ENCODE measurements at places on chromosomes 2 and 18. TPM values are rescaled to one million over a fixed set of nuclear protein-coding genes. Genes with fewer than 3 reads are reported as not detected.

Gene MAPK4
- total RNA-seq, result 0.89 TPM

Gene PROKR1
- total RNA-seq, result not detected

Gene TSPYL6
- total RNA-seq, result not detected

- H3K27me3 ChIP-seq, result no peaks in the 10 kb centered on the region
- DNase-seq, result no peak
- no peak overlapping the region for H3K27ac ChIP-seq
- H3K36me3 ChIP-seq, result no peaks in the 10 kb centered on the region
- H3K4me3 ChIP-seq, result no peak overlapping the region
- no peaks in the 10 kb centered on the region for H3K4me1 ChIP-seq
These were observed 143.5 kb downstream of the TCF4 start for GRCh38 chr18:55444536-55444935.

GRCh38 chr2:5913711-5914395 lies 221.7 kb downstream of the SOX11 start:
- H3K27me3 ChIP-seq, result no peaks in the 10 kb centered on the region
- no peak overlapping the region for H3K4me3 ChIP-seq
- no peaks in the 10 kb centered on the region for H3K4me1 ChIP-seq

DNA sequence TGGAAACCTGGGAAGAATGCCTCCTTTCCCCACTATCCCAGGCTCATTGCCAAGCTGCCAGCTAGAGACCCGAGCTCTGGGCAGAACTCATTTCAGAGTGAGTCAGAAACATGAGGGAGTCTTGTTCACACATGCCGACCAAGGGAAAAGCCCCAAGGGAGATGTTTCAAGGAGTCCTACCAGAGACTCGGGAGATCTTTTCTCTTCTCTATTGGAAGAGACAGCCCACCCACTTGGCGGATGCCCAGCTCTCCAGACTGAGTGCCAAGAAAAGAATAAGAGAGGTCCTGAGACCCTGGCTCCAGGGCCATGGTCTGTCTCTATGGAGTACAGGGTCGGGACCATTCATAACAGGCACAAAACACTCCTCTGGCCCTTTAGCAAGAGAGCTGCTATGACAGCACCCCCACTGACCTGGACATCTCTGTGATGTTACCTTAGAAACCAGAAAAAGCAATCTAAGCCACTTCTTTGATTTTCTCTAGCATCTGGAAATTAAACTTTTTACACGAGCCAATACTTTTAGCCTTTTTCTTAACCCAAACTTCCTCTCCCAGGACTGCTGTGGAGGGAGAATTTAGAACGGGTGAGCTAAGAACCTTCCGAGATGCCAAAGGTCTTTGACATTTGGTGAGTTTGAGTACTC lies 18.5 kb upstream of the IGFBP5 start:
- H3K4me1 ChIP-seq, result no peaks in the 10 kb centered on the region
- H3K27ac ChIP-seq, result no peak overlapping the region
- no peak for DNase-seq
- H3K36me3 ChIP-seq, result no peaks in the 10 kb centered on the region

- H3K36me3 ChIP-seq, result no peaks in the 10 kb centered on the region
- no peak for DNase-seq
- H3K27me3 ChIP-seq, result no peaks in the 10 kb centered on the region
- no peak overlapping the region for H3K4me3 ChIP-seq
These were observed 7.2 kb upstream of the PSMD1 start for GRCh38 chr2:231049286-231050017.

DNA sequence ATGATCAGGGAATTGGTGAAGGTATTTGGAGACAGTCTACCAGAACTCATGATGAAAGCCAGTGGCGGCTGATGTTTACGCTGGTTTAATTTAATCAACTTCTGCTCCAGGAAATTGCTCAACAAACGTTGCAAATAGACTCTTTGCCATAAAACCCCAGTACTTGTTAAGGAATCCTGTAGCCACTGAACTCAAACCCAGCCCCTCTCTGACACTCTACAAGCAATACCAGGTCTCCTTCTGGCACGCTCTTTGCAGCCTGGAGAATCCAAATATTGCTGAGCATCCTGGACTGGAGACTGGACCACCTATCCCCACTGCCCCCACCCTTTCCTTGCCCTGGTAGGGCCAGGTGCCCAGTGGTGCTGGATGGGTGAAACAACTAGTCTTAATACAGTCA lies 308.2 kb downstream of the FBXO15 start:
- H3K4me1 ChIP-seq, result no peaks in the 10 kb centered on the region
- no peaks in the 10 kb centered on the region for H3K36me3 ChIP-seq
- H3K4me3 ChIP-seq, result no peak overlapping the region
- no peaks in the 10 kb centered on the region for H3K27me3 ChIP-seq

DNA sequence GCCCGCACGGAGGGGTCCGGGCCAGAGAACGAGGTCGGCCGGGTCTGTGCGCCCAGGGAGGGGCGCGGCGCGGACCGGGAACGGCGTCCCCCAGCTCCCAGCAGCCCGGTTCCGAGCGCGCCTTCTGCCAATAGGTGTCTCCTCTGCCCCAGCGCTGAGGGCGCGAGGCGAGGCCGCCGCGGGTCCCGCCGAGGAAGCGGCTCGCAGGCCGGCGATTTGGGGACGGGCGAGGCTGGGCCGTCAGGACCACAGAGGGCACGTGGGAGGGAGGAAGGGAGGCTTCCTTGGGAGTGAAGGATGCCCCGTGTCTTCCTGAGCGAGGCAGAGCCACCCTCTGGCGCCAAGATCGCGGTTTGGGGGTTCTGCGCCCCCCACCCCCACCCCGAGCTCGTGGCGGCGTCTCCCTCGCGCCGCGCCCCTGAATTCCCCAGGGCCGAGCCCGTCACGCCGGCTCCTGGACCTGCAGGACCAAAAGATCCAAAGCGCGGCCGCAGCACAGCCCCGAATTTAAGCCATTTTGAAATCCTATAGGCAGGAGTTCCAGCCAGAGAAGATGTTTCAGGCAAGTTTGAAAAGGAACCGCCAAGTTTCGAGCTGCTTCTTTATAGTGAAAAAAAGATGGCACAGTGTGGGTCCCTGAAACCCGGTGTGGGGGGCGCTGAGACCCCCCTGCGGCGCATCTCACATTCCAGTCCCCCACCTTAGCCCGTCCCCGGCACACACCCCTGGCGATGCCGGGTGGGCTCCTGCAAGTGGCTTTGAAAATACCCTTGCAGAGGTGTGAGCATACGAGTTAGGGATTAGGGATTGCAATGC lies 909 bp downstream of the NFATC1 start:
- no peaks in the 10 kb centered on the region for H3K36me3 ChIP-seq
- peak overlapping the region; percentile 53 for H3K4me3 ChIP-seq
- H3K27me3 ChIP-seq, result no peaks in the 10 kb centered on the region

DNA sequence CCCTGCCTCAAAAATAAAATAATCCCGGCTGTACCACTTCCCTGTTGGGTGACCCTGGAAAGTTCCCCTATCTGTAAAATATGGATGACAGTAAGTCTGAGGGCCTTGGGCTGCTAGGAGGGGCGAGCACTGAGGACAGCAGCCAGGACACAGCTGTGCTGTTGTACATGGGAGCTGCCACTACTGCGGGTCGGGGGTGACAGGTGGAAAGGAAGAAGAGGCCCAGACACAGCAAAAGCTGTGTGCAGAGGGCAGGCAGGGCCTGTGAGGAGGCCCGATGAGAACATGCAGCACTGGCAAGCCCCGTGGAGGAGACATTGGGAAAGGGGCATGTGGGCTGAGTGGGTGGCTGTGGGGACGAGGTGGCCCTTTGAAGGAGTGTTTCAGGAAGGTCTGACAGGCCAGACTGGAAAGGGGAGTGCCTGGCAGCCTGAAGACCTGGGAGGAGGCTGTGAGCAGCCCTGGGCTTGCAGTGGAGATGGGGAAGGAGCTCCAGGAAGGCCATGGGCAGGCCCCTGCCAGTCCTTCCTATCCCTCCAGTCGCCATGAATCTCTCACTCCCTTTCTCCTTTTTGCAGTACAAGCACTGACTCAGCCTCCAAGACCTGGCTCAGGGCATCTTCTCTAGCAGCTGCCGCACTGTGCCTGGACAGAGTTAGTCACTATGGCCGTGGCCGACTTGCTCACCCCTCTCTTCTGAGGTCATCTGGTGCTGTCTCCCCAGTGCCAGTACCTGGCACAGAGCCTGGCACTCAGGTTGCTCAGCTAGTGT lies 28.9 kb upstream of the SEMA4C start:
- H3K4me3 ChIP-seq, result no peak overlapping the region
- H3K27me3 ChIP-seq, result no peaks in the 10 kb centered on the region
- no peaks in the 10 kb centered on the region for H3K36me3 ChIP-seq
- no peak overlapping the region for H3K27ac ChIP-seq
- peaks cover 23% of the 10 kb centered on the region for H3K4me1 ChIP-seq
- DNase-seq, result no peak

DNA sequence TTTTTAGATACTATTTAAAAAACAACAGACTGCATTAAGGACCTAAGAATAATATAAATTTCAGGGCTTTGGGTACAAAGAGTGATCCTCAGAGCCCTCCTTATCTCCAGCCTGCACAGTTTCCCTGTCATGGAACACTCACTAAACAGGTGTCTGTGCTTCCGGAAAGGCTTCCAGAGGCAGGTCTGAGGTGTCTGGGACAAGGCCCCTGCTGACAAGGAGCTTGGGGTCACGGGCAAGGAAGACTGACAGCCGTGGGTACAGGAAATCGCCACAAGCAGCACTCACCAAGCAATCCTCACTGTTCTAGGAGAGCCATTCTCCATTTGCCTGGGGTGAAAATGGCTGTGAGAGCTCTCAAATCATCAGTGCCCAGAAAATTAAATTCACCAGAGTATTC lies 220.3 kb upstream of the PXDN start:
- H3K4me1 ChIP-seq, result no peaks in the 10 kb centered on the region
- H3K27ac ChIP-seq, result no peak overlapping the region
- no peak overlapping the region for H3K4me3 ChIP-seq
- H3K36me3 ChIP-seq, result no peaks in the 10 kb centered on the region
- H3K27me3 ChIP-seq, result peaks cover 18% of the 10 kb centered on the region

DNA sequence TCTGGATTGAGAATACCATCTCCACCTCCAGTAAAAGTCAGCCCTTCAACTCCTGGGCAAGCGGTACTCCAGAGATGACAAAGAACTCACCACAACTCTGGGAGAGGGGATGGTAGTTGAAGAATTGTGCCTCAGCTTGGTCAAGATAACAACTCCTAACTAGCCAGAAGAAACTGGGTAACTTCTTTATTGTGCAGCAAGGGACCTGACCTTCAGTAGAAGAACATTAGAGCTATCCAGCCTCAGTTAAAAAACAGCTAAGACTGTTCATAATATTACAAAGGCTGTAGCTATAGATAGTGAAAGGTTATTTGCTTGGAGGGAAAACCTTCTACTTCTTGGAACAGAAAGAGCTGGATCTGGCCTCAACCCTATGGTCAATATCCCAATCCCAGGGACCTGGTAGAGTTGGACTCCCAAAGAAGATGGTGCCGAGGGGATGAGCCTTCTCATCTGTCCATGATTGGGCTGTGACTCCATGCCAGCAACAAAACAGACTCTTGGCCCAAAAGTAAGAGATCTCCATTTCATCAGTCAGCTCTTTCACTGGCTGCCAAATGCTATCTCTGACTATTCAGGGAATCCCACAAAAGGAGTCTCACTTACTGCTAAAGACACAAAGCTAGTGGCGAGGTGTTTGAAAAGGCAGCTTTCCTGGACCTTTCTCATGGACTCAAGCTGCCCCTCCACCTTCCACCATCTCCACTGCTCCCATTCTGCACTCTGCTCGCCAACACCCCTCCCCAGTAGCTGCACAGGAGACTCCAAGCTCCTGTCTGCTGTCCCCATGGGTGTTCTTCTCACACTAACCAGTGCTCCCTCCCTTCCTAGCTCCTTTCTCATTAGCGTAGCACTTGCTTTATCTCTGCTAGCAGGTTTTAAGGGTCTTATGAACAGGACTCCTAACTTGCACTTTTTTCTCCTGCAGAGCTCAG lies 145.8 kb downstream of the CAPN13 start:
- H3K27me3 ChIP-seq, result no peaks in the 10 kb centered on the region
- H3K4me3 ChIP-seq, result no peak overlapping the region
- peaks cover 9% of the 10 kb centered on the region for H3K4me1 ChIP-seq
- no peak overlapping the region for H3K27ac ChIP-seq

- no peak for DNase-seq
- H3K4me1 ChIP-seq, result no peaks in the 10 kb centered on the region
- no peak overlapping the region for H3K27ac ChIP-seq
- no peak overlapping the region for H3K4me3 ChIP-seq
These were observed 63.4 kb downstream of the INPP4A start for GRCh38 chr2:98507891-98508708.

DNA sequence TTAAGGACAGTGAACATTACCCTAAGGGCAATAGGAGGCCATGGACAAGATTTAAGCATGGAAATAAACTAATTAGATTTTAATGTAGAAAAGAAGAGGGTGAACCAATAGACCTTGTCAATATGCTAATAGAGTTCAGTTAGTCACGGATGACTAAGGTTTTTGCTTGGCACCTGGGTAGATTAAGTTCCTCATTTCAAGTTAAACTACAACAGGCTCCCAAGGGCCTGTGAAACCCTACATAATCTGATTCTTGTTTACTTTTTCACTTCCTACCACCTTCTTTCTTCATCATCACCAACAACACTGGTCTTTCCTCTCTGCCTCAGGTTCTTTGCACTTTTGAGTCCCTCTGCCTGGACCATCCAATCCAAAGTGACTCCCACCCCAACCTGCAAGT lies 14.8 kb downstream of the SP110 start:
- no peak for DNase-seq
- H3K4me3 ChIP-seq, result no peak overlapping the region
- no peak overlapping the region for H3K27ac ChIP-seq
- no peaks in the 10 kb centered on the region for H3K36me3 ChIP-seq

- no peak for DNase-seq
- H3K27me3 ChIP-seq, result 0 out of 2 replicates have a peak, but pooled peaks cover 3% of the 10 kb centered on the region
- H3K4me3 ChIP-seq, result no peak overlapping the region
- no peaks in the 10 kb centered on the region for H3K36me3 ChIP-seq
These were observed 22.1 kb upstream of the COL6A3 start for GRCh38 chr2:237435844-237436587.

GRCh38 chr2:42957861-42958301 lies 165.5 kb upstream of the HAAO start:
- no peaks in the 10 kb centered on the region for H3K27me3 ChIP-seq
- H3K36me3 ChIP-seq, result no peaks in the 10 kb centered on the region
- H3K4me1 ChIP-seq, result peaks cover 9% of the 10 kb centered on the region

DNA sequence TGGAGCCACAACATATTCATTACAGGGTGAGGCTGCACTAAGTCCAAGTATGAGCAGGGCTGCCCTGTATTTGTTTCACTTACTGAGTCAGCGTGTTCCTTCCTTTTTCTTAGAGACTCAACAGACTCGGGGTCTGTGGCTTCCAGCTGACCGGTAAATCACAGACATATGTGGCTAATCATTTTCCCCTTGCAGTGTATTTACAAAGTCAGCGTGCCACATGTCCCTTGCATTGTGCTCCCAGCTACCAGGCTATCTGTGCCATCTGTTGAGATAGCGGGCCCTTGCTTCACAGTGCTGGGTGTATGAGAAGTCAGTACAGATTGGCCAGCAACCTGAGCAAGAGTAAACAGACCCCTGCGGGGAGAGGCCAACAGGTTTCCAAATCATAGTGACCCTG lies 254.3 kb downstream of the LRRTM1 start:
- no peaks in the 10 kb centered on the region for H3K36me3 ChIP-seq
- no peaks in the 10 kb centered on the region for H3K27me3 ChIP-seq
- H3K27ac ChIP-seq, result no peak overlapping the region
- DNase-seq, result no peak

DNA sequence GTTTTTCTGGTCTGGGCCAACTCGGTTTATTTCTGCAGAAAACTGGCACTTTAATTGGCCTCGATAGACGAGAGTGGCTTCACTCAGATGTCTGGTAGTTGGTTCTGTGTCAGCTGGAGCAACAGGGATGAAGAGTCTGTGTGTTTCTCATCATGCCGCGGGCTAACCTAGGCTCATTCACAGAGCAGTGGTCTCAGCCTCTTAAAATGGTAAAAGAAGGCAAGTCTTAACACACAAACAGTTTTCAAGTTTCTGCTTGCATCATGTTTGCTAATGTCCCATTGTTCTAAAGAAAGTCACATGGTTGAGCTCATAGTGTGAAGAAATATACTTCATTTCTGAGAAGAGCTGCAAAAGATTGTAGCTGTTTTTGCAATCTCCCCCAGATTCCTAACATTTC lies 37.5 kb upstream of the ANXA4 start:
- no peaks in the 10 kb centered on the region for H3K4me1 ChIP-seq
